Umbilical cord (tissue), 2 donors: ENCODE measurements at places on chromosomes 5 and 9.

GRCh38 chr9:8338767-8339510, 539.4 kb upstream of the DMAC1 start:
- DNase-seq, result no peak

GRCh38 chr5:44002381-44002901, 386.8 kb downstream of the FGF10 start:
- no peak for DNase-seq

- DNase-seq, result no peak
Measured at GRCh38 chr9:96150324-96151227, 151.4 kb downstream of the HSD17B3 start.

- DNase-seq, result peak; percentile 71
Measured at GRCh38 chr9:114281473-114282103, 41.3 kb upstream of the ORM1 start.

DNA sequence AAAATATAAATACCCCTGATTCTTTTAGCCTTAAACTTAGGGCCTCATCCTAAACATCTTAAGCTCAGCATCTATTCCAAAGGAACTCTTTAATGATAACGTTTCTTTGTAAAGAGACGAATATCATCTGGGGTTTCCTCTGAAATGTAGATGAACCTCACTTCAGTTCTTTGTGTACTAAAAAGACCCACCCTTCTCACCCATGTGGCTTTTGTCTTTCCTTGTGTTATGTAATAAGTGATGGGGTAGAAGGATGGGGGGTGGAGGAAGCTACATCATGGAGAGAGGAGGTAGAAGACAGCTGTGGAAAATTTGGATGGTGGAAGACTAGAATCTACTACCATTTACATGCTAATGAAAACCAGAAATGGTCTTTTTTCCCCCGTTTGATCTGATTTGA, 111.0 kb downstream of the NDUFS4 start:
- DNase-seq, result no peak

- peak; percentile 23 for DNase-seq
Measured at GRCh38 chr5:35371951-35372426, 141.7 kb upstream of the PRLR start.

DNA sequence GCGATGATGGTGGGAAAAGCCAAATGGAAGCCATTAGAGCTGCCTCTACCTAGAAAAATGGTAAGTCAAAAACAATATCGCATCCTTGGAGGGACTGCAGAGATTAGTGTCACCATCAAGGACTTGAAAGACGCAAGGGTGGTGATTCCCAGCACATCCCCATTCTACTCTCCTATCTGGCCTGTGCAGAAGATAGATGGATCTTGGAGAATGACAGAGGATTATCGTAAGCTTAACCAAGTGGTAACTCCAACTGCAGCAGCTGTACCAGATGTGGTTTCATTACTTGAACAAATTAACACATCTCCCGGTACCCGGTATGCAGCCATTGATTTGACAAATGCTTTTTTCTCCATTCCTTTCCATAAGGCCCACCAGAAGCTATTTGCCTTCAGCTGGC, 23.8 kb downstream of the ERP44 start:
- no peak for DNase-seq

GRCh38 chr5:145587710-145588109, 247.4 kb downstream of the PRELID2 start:
- peak; percentile 95 for DNase-seq

DNA sequence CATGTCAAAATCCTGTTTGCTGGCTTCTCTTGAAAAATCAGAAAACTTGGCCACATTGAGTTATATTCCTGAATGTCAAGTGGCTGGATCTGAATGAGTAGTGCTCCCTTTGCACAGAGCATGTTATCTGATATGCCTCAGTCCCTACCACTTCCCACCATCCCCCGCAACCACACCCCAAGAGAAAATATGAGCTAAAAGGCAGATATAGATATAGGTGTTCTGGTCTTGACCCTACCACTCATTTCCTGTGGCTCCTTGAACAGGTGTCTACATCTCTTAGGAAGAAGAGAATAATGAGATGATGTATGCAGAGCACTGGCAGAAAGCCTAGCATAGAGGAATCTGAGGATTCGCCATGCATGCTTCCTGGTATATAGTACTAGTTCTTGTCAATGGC, 6.6 kb upstream of the CYSTM1 start:
- DNase-seq, result no peak

DNA sequence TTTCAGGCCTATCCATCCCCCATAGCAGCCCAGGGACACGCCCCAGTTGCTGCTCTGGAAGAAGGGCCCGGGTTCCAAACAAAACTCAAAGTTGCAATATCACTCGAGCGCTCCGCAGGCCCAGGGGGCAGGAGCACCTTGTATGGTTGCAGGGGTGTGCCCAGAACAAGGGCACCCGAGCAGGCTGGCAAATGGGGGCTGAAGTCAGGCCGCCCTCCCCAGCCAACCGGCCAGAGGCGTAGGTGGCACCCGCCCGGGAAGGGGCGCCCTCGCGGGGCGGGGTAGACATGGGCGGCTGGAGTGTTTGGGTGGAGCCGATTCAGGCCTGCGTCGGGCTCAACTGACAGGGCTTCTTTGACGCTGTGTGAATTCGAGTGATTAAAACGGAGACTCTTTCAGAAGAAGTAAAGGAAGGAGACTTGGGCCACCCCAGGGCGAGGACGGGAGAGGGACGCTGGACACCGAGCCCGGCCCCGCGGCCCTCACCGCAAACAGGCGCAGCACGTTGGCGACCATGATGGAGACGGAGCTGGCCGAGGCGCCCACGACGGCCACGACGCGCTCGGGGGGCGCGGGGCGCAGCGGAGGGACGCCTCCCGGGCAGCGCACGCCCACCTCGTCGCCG, 1.1 kb downstream of the GRM6 start:
- no peak for DNase-seq

- peak; percentile 58 for DNase-seq
Measured at GRCh38 chr5:9877488-9877887, 247.3 kb upstream of the TAS2R1 start.

- no peak for DNase-seq
Measured at GRCh38 chr9:133999851-134000265, 7.7 kb upstream of the VAV2 start.

DNA sequence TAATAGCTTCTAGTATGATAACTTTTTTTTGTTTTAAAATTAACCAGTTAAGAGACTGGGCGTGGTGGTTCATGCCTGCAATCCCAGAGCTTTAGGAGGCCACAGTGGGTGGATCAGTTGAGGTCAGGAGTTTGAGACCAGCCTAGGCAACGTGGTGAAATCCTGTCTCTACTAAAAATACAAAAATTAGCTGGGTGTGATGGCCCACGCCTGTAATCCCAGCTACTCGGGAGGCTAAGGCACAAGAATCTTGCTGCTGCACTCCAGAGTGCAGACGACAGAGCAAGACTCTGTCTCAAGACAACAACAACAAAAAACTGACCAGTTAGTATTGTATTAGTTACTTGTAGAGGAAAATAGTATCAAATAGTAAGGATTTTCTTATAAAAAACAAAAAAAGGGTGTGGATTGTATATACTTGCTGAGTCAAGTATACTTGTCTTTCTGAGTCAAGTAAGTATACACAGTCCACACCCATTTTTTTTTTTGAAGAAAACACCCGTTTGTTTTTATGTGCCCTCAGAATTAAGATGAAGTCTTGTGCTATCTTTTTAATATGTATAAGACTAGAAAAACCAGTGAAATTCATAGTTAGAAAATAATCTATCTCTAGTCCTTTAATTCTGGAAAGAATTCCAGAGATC, 25.3 kb downstream of the UBAP1 start:
- no peak for DNase-seq

- no peak for DNase-seq
Measured at GRCh38 chr5:74030371-74030770, 404.4 kb downstream of the ARHGEF28 start.

GRCh38 chr5:161302559-161302958, 244.0 kb downstream of the GABRB2 start:
- DNase-seq, result no peak

- no peak for DNase-seq
Measured at GRCh38 chr5:112735702-112736101, 2.0 kb upstream of the APC start.

GRCh38 chr9:126159430-126160060, 167.1 kb upstream of the MVB12B start:
- DNase-seq, result no peak

DNA sequence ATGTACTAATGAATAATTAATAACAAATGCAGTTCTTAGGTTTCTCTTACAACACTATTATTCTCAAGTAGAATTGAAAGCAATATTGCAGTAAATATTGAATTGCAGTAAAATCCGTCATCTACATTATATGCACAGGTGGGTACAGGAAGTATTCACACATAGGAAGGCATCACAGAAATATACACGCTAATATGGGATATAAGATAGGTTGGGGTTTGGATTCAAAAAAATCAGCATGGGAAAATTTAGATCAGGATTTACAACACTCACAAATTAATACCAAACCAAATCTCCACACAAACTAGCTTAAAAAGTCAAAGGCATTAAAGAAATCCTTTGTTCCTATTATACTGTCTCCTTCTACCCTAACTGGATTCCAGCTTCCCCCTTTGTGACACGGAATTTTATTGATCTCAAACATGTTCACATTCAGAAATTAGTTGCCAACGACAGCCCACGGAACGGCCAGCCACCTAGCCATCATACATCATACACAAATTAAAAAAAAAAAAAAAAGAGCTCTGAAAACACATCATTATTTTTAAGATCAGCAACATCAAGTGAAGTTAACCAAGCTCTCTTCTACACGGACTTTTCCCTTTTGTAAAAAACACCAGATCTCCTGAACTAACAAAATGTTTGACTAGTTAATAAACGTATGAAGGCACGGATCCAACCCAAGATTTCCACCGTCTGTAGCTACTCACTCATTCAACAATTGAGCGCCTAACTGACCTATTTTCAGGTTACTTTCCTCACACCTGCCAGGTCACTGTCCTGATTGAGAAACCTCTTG, 2.2 kb downstream of the NR6A1 start:
- peak; percentile 25 for DNase-seq

- DNase-seq, result no peak
Measured at GRCh38 chr9:79268806-79269205, 303.0 kb upstream of the TLE4 start.
